MG63 (cell line): ENCODE measurements at places on chromosomes 12 and 14. TPM values are rescaled to one million over a fixed set of nuclear protein-coding genes. Genes with fewer than 3 reads are reported as not detected.

DNA sequence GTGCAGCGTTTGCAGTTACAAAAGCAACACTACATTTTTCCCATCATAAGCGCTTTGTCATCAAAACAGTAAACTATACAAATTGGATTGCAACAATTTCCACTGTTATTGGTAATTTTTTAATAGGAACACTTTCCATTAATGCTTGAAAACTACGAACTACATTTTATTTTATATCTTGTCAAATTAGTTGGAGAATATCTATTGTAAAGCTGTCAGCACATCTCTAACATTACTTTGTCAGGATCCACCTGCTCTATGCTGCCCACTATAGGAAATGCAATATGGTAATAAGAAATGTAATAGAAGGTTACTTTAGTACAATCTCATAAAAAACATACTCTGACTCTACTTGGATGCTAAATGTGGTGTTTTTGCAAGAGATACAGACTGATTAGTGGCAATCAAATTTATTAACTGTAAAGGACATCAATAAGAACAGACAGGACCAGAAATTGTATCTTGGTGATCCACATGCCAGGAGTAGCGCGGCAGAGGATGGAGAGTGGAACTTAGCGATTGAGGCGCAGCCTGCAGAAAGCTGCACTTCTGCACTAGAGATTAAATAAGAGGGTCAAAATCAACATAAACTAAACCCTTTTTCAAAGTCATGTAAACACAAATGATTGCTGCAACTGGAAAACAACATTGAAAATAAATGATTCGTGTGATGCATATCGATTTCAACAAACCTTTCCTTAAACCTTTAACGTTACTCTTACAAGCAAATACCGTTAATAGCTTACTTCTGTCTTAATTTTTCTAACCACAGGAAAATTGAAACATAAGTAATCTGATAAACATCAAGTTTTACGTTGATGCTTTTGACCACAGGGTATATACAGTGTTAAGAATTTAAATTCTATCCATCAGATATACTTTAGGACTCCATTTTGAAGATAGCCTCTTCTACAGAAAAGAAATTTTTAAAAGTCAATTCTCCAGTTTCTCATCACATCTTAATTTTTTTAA is 3.6 kb upstream of the ARID2 start:
- no peak for DNase-seq

RNASE2 gene
- not detected in 2 replicates for total RNA-seq

LRRIQ1 gene
- 0.36 TPM in 1 of 2 replicates, not detected in the other for total RNA-seq

DNA sequence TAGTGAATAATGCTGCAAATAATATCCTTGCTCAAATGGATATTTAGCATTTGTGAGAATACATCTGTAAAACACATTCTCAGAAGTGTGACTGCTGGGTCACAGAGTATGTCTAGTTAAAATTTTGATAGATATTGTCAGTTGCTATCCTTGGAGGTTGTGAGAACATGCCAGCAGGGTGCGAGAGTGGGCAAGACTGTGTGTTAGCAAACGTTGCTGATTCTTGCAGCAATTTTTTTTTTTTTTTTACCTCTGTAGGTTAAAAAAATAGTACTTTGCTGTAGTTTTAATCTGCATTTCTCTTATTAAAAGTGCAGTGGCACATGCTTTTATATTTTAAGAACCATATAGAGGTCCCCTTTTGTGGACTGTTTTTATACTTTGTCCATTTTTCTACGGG is 4.5 kb upstream of the NYNRIN start:
- no peak for DNase-seq

MYH6 gene
- not detected in 2 replicates for total RNA-seq

- no peak for DNase-seq
These were observed 13.2 kb downstream of the ZNF219 start for GRCh38 chr14:21084998-21085853.

DNA sequence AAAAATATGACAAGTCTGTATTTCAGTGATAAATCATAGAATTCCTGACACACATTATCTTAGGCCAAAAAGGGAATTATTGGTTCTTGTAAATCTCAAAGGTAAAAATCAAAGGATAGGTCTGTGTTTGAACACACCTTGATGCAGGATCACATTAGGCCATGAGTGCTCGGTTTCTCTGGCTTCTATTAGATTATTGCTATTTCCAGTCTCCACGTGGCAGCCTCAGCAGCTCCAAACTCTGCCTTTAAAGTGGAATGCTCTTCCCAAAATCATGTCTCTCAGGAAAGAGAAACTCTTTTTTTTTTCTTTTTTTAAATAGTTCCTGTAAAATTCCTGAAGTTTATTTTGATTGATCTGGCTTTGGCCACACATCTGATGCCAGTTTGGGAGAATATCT is 105.6 kb upstream of the FRMD6 start:
- no peak for DNase-seq

GRCh38 chr12:123599721-123600120 is 2.2 kb upstream of the DDX55 start:
- no peak for DNase-seq

MDGA2 gene
- total RNA-seq, result not detected in 2 replicates

GRCh38 chr12:92145481-92145730 is 240 bp downstream of the BTG1 start:
- no peak for DNase-seq

CINP gene
- total RNA-seq, result 57.7 and 68.8 TPM in 2 replicates

GRCh38 chr14:104016873-104017650 is 68.4 kb upstream of the ASPG start:
- no peak for DNase-seq

- DNase-seq, result no peak
These were observed 255.9 kb upstream of the ARID2 start for GRCh38 chr12:45473636-45474035.

- DNase-seq, result peak; percentile 11
These were observed 124.6 kb downstream of the ERC1 start for GRCh38 chr12:1115484-1116231.

DNA sequence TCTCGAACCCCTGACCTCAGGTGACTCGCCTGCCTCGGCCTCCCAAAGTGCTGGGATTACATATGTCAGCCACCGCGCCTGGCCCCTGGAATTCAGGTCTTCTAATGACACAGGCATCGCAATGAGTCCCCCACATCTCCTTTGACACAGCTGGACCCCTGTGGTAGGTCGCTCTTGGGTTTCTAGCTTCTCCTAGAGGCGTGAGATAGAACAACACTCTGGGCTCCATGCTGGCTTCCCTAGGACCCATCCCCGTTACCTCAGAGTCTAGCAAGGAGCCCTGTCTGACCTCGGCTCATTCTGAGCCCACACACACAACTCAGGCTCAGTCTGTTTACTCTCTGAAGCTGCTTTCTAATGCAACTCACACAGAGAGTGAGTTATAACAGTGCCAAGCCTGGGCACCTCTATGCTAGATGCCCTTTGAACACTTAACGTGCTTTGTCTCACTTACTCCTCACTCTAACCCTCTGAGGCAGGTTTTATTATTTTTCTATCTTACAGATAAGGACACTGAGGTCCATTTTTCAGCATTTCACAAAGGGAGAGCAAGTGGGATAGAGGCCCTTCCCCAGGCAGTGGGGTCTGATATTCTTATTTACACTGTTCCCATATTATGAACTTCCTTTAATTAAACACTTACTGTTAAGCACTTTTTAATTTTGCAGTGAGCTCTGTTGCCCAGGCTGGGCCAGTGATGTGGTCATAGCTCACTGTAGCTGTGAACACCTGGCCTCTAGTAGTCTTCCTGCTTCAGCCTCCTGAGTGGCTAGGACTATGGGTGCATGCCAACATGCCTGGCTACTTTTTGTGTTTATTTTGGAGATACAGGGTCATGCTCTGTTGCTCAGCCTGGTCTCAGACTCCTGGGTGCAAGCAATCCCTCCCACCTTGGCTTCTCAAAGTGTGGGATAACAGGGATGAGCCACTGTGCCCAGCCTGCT is 40.6 kb upstream of the RBM19 start:
- no peak for DNase-seq

CCDC92 gene
- 7.4 and 12.7 TPM in 2 replicates for total RNA-seq

GRCh38 chr14:67623114-67623513 is 3.4 kb downstream of the ARG2 start:
- no peak for DNase-seq

- DNase-seq, result no peak
These were observed 43.4 kb downstream of the SAMD4A start for GRCh38 chr14:54610051-54610977.

DNA sequence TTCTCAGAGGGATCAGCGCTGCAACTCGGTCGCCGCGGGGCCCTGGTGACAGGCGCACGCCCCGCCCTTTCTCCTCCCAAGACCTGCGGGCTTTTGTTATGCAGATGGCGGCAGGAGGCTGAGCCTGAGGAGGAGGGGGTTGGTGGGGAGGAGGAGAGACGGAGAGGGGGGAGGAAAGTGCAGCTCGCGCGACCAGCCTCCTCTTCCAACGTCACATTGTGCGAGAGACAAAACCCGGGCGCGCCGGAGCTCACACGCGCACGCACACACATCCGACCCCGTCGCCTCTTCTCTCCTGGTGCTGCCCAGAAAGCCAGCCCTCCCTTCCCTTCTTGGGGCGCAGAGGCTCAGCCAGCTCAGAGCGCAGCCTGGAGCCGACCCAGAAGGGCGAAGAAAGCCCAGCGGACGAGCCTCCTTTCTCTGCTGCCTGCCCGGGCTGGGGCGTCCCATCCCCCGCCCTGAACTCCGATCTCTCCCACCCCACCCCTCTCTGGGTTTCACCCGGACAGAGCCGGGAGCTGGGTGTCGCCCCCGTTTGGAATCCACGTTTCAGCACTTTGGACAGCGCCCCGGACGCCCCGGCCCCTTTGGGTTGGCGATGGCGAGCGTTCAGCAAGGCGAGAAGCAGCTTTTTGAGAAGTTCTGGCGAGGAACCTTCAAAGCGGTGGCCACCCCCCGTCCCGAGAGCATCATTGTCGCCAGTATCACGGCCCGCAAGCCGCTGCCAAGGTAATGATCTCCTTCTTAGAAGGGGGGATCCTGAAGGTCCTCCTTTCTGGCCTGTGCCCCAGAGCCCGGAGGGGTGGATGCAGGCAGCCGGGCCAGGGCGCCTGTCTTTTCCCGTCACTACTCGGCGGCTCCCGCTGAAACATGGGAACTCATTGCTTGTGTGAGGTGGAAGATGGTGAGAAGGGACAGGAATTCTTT is at the start of gene SRRM4:
Gene SRRM4, plus strand, starts transcription at position 257 of the 927 bp plus-strand sequence. Its CDS starts 342 bp downstream, at position 599.
- no peak for DNase-seq

GRCh38 chr12:92529944-92530343 is 172.8 kb upstream of the PLEKHG7 start:
- DNase-seq, result no peak

GPR84 gene
- total RNA-seq, result not detected in 2 replicates

DNA sequence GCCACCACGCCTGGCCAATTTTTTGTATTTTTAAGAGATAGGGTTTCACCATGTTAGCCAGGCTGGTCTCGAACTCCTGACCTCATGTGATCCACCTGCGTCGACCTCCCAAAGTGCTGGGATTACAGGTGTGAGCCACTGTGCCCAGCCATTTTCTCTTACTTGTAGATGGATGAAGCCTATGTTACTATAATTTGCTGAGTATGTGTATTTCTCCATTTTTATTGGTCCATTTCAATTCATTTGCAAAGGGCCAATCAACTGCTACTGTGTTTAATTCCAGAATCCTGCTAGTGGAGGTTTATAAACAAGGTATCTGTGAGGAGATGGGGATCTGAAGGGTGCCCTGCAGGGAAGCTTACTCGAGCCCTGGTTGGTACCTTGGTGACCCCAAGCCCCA is 101.7 kb upstream of the MAX start:
- DNase-seq, result no peak

DNA sequence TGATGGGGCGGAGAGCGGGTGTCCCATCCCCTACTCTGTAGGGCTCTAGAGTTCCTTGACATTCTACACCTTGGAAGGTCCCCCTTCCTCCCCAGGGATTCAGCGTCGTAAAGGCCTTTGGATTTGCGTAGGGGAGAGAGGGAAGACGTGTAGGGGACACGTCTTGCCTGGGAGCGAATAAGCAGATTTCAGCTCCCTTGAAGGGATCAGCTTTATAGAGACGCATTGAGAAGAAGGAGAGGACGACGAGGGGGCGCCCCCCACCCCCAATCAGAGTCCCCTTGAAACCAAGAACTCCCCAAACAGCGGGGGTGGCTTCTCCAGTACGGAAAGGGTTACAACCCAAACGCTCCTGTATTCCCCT is 324 bp downstream of the CALCOCO1 start:
- DNase-seq, result no peak

DNA sequence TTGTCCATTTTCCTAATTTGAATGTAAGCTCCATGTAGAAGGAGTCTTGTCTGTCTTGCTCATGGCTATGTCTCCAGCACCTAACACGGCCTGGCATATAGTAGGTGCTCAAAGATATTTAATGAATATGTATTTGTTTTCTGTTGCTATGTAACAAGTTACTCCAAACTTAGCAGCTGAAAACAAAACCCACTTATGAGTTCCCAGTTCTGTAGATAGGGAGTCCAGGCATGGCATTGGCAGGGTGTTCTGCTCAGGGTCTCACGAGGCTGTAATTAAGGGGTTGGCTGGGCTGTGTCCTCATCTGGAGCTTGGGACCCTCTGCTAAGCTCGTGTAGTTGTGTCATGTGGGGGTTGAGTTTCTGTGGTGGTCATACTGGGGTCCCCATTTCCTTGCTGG is 106.0 kb downstream of the AACS start:
- no peak for DNase-seq

GRCh38 chr12:42603246-42603990 is 13.9 kb upstream of the PRICKLE1 start:
- DNase-seq, result no peak

DNA sequence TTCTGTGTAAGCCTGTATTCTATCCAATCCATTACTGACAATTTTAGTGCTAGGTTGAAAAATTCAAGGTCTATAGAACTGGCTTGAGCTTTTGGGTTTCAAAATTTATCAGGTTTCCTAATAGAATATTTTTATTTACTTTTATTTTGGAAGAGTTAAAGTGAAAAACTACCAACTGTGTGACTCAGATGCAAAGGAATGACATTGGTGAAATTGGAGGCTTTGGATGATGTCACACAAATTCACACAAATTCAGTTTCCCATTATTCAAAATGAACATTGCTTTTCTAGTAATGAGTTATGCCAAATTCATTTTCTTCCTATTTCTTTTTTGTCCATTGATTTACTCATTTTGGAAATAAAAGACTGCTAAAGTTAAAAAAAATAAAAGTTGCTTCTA is 186.9 kb downstream of the ALX1 start:
- no peak for DNase-seq

- DNase-seq, result no peak
These were observed 2.9 kb upstream of the ATP2A2 start for GRCh38 chr12:110278255-110278536.

NPC2 gene
- total RNA-seq, result 25.5 and 33.4 TPM in 2 replicates

DNA sequence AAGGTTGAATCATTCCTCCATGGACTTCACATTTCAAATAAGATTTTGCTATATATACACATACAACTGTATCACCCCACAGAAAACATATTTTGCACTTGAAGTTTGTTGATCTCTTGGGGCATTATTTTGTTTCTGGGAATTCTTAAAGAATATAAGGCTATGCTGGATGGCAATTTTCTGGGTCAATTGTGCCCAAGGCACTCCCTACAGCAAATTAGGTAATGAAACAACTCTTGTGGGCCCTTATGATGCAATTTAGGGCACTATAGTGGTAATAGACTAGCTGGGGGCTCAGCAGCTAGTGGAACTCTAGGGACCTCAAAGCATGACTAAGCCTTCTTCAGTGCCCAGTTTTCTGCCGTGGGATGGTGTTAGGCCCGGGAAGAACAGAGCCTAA is 444.4 kb downstream of the NRXN3 start:
- DNase-seq, result no peak
